ENCODE measurements at places on chromosomes 2 and 18.

- no peak for DNase-seq
These were observed 884 bp downstream of the PROM2 start for GRCh38 chr2:95275151-95275515.

DNA sequence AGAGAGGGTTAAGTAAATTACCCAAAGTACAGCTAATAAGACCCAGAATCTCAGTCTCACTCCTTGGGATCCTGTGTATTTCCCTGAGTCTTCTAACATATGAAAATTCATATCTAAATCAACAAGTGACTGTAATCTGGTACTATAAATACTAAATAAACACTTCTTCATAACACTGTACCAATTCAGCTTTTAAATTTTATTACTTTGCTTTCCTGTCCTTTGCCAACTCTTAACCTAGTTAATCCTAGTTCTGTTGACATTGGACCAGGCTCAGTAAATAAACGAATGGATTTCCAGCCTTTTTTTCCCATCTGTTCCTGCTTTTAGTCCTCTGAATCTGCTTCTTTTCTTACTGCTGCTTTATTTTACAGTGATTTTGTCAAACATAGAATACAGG lies 13.8 kb downstream of the MRPL35 start:
- no peak for DNase-seq

DNA sequence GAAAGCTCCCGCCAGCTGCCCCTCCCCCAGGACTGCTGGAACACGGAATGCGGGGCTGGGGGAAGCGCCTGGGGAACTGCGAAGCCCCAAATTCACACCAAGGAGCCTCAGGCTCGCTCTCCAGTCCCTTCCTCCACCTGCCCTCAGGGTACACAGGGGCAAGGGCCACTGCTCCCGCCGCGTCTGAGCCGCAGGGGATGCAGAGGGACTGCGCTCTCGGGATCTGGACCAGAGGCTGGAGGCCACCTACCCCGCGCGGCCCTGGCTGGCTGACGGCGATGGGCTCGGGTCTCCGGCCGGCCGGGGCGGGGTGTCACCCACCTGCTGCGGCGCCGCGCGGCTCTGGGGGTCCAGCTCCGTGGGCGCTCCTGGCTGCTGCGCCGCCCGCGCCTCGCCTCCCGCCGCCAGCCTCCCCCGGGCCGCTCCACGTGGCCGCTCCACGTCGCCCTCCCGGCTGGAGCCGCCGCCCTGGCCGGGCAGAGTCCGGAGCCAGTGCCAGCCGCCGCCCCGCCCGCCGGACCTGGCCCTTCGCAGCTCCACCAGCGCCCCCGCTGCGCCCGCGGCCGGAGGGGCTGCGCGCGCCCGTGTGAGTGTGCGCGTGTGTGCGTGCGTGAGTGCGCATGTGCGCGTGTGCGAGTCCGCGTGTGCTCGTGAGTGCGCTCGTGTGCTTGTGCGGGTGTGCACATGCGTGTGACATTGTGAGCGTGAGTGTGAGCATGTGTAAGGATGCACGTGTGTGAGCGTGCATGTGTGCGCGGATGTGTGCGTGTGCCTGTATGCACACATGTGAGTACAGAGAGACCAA lies at the start of gene CGREF1:
Gene CGREF1, minus strand, starts transcription at position 604 of the 805 bp plus-strand sequence. CDS start 14,762 bp downstream, outside the sequence.
- DNase-seq: no peak

GRCh38 chr2:210224591-210224940 lies 681 bp downstream of the ACADL start:
- no peak for DNase-seq

DNA sequence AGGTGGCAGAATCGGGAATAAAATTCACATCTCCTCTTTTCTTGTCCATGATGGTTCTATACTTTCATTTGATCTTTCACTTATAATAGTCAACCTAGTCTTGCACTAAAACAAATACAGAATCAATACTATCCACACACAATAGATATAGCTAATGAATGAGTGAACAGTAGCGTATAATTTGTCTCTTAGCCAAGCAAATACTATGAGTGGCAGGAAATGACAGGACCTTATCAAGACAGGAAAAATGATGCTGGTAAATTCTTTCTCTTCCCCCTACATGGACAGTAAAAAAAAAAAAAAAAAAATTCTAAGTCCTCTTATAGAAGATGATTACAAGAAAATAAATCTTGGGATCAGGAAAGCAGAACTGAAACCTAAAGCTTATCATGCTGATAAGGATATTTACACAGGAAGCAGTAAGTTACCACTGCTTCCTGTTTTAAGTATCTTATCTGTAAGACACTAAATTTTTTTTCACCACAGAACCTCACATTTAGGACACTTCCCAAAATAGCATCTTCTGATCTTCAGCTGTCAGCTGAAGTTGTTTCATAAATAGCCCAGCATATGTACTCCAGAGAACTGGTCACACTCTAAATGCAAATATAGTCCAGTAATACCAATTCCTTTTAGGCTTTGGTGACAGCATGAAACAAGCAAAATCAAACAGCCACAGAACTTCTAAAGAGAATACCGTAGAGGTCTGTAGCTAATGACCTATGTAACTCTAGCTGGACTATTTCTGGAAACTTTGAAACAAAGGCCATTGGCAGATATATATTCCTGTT lies 27.0 kb downstream of the IRS1 start:
- no peak for DNase-seq

GRCh38 chr18:7878265-7879211 lies 311.4 kb downstream of the PTPRM start:
- no peak for DNase-seq

GRCh38 chr2:73970850-73971471 lies 13.7 kb upstream of the TET3 start:
- no peak for DNase-seq

DNA sequence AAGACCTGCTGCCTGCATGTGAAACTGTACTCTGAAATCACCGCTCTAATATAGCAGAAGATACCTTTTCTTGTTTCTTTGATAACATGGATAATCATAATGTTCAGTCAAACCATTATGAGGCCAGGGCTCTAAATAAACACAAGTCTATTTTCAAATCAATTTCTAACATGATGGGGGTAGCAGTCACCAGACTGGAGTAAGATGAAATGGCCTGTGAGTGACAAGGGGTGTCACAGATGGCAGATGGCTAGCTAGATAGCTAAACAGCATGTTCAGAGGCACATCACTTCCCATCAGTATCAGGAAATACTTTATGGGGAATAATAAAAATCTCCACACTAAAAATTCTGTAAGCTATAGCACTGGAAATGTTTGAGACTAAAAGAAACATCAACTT lies 14.0 kb downstream of the MBD2 start:
- no peak for DNase-seq

DNA sequence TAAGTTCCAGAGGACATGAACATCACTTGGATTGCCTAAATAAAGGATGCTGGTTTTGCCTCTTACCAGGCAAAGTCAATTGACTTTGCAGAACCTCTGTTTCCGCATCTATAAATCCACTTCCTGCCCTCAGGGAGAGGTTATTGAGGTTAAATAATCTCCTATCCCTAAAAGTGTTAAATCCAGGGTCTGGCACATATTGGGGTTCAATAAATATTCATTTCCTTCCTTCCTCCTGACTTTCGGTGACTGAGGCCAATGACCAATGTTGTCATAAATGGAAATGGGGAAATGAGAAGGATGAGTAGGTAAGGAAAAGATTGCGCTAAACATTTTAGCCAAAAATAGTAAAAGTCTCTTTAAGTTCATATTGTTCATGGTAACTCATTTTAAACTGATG lies 16.0 kb downstream of the BCL2 start:
- DNase-seq: no peak

- no peak for DNase-seq
These were observed 83.7 kb downstream of the BCL11A start for GRCh38 chr2:60469536-60470317.

- no peak for DNase-seq
These were observed 12.0 kb downstream of the MEMO1 start for GRCh38 chr2:31998731-31999383.

DNA sequence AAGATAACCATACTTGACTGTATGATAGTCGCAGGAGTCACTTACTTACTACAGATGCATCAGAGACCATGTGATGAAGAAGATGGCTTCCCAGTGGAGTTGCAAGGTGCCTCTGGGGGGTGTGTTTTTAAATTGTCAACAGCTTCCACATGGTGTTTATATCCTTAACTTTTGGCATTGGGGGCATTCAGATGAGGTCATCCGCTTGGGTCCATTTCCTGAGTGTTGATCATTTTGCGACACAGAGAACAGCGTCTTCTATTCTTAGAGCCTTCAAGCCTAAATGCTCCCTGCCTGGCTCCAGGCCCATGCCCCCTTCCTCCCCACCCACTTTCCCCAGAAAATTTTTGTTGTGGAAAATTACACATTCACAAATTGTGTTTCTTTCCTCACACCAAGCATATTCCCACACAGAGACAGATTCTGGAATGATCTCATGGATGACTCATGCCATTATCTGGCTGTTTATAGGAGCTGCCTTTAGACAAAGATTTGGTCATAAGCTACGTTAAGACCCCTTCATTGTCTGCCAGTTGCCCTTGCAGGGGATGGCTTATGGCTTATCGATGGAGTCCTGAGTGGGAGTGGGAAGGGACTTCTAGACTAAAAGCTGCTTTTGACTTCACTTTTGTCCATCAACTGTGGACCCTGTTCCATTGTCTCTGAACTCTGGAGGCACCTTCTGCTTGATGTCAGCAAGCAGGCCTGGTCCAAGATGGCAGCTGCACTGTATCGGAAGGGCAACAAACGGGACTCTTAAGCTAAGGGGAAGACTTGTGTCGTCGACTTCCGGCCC lies 91.8 kb downstream of the CABLES1 start:
- DNase-seq: peak; percentile 68

DNA sequence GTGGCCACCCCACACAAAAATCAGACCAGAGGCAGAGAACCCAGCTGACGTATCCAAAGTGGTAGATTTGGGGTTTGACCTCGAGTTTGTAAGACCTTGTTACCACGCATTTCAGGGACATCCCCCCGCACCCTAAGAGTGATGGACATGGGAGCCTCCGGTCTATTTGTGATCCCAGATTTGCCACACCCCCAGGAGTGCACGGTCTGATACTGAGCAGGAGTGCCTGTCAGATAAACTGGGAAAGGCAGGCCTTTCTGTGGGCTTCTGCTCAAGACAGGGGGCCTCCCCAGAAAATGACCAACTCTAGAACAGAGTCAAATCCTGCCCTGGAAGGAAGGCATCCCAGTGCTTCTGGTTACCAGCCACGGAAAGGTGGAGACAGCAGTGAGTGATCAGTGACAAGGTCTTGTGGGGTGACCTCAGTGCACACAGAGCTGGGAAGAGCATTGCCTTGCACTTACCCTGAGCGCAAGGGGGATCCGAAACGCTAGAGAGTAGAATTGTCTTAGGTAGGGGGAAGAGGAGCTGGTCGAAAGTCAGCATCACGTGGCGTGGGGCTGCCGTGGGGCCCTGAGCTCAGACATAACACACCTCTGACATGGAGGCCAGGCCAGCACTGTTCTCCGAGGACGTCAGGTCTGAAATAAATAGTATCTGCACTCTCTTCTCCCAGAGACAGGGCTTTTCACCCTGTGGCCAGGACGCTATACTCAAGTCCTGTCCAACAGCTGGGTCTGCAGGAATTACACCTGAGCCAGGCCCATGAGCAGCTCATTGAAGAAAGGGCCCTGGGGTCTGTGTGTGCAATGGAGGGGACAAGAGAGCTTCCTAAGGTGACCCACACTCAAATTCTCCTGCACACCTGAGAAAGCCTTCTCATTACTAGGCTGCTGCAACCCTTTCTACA lies 242.4 kb upstream of the SALL3 start:
- no peak for DNase-seq

DNA sequence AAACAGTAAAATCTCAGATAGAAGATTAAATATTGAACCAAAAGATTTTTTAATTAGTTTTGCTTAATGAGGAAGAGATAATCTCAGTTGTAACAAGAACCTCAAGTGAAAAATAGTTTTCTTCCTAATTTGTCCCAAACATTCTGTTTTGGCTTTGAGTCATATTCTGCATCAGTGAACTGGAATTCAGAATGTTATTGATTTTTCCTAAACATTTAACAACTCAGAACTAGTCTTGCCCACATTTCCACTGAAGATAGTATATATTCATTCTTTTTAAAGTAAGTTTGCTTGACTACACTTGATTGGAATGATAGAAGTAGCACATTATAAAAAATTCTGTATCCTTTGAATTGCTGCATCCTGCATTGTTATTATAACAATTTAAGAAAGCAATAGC lies 85.7 kb upstream of the UGP2 start:
- DNase-seq: peak; percentile 50

DNA sequence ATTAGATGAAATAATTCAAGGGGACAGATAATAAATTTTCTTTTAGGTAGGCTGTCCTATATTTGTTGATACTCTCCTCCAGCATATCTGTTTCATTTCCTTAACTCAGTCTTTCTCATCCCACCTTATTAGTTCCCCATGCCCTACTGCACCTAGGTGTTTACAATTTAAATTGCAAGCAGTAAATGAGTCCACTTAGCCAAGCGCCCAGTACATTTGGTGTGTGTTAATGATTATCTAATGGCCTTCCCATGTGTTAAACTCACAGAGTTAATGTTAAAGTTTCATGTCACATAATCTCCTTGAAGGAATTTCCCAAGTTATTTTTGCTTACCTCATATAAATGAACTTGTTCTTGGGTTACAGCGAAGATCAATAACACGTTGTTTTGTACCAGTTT lies 31.2 kb downstream of the ITGB6 start:
- DNase-seq: no peak

DNA sequence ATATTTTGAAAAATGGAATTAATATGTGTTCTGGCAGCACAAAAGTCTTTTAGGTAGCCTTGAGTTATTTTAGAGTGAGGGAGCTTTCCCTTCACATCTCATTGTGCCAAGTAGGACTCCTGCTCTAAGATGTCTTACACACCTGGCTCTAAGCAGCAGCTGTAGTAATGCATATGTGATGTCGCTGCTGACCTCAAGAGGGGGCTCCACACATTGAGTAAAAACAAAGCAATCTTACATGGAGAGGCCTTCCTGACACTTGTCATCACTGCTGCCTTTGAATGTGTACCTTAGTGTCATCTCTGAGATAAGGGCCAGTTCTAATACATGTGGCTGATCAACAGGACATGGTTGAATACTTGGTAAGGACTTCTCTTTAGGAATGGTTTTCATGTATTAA lies 75.8 kb downstream of the ACTR3 start:
- DNase-seq: peak; percentile 47

DNA sequence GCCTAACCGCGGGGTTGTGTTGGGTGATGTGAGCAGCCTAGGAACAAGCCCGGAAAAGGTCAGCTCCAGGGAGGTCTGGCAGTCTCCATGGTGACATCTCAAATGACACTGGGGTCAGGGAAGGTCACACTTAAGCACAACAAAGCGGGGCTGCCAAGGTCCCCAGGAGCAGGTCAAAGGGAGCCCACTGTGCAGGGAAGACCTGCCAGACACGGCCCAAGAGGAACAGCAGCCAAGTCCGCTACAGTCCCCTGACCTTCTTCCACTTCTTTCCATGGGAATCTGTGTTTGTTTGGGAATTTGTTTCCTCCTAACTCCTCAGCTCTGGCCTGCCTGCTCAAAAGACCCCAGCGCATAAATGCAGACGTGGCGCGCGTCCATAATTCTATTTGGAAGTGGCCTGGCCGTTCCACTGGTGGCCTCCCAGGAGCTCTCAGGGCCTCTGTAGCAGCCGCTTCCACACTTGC lies 232.1 kb upstream of the COPS8 start:
- no peak for DNase-seq

GRCh38 chr2:180416627-180417026 lies 409.5 kb upstream of the CWC22 start:
- no peak for DNase-seq
